ENCODE measurements at places on chromosomes 5 and 9.
A peak's percentile ranks its signal among the peaks of the same experiment; 100 is the strongest.

GRCh38 chr9:102237520-102237919, 499.1 kb upstream of the GRIN3A start:
- no peak for DNase-seq

GRCh38 chr9:129125478-129125877, 14.3 kb downstream of the PTPA start:
- DNase-seq, result no peak

DNA sequence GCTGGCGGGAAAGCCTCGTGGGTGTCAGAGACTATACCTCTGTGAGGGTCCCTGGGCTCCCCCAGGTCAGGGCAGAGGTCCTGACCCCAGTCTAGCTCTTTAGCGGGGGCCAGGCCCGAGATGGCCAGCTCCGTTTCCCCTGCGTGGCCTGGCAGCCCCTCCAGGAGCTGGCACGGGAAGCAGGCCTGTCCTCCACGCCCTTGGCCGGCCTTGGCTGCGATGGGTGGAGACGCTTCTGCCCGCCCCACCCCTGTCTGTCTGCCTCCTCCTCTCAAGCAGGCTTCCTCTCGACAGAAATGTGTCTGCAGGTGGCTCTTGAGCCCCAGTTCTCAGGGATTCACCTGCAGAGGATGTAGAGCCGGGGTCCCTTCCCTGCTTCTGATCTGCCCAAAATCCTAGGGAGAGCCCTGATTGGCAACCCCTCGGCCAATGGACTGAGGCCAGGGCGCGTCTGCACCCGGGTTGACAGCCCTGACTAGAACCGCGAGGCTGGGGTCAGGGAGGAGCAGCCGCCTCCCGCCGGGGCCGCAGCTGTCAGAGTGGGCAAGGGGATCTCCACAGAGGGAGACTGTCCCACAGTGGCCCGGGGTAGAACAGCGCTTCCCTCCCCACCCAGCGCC, 2.6 kb upstream of the GRIN1 start:
- no peak for DNase-seq

DNA sequence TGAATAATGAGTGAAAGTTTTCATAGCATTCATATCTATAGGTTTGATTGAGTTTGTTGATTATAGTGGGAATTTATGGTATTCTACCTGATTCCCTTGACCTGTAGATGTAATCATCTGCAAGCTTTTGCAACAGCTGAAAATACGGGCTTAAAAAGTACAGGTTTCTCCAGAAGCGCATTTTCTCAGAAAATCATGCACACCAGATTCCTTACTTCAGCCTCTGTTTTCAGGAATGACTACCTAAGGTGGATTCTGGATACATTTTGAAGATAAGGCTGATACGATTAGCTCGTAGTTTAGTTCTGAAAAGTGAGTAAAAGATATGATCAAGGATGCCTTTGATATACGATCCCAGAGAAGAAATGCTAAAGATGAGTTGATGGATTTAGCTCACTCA, 694.8 kb upstream of the CDH10 start:
- DNase-seq, result no peak

GRCh38 chr5:143573568-143574170, 170.2 kb upstream of the NR3C1 start:
- no peak for DNase-seq

- DNase-seq, result no peak
Measured at GRCh38 chr9:110298043-110298605, 39.5 kb downstream of the TXNDC8 start.

- DNase-seq, result no peak
Measured at GRCh38 chr9:97703437-97704344, 6.6 kb upstream of the XPA start.

GRCh38 chr5:33068786-33069185, 357.7 kb downstream of the NPR3 start:
- no peak for DNase-seq

DNA sequence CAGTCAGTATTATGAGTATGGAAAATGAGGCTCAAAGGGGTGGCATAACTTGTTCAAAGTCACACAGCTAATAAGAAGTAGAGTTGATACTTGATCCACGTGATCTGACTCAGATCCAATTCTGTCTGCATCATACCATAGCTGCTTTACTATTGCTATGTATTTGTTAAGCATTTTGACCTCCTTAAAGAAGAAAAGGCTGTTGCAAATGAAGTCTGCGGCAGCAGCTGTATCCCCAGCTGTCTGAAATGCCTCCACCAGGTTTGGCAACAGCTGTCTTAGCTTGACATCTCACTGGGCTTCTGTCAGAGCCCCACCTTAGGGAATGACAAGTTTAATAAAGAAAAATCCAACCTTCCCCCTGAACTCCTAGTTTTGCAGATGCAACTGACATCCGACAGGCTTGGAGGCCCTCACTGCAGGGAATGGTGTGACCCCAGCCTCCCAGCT, 75.6 kb upstream of the SLC44A1 start:
- DNase-seq, result peak; percentile 92

- DNase-seq, result peak; percentile 71
Measured at GRCh38 chr9:107404161-107404560, 85.4 kb downstream of the KLF4 start.

- no peak for DNase-seq
Measured at GRCh38 chr9:90086101-90086511, 481.3 kb downstream of the GADD45G start.

DNA sequence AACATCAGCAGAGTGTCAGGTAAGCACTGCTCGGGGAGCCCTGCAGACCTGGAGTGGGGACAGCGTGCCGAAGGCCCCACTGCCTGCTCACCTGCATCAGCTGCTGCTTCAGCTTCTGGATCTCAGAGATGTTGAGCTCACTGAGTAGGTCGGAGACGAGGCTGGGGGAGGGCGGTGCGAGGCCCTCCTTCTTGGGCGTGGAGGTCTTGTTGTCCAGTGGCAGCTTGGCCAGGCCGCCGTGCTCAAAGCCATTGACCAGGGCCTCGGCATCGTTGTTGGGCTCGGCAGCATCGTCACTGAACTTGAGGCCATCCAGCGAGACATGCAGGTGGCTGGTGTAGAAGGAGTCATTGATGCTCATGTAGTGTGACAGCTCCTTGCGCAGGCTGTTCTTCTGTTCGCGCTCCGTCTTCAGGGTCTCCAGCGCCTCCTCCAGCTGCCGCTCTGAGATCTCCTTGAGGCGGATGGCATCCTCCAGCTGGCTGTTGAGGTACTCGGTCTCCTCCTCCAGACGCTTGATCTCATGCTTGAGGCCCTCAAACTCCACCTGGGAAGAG, 44.3 kb downstream of the BICD2 start:
- no peak for DNase-seq

GRCh38 chr5:148387325-148387724, 3.6 kb downstream of the FBXO38 start:
- no peak for DNase-seq

- DNase-seq, result no peak
Measured at GRCh38 chr9:98551511-98552286, 157.0 kb downstream of the GABBR2 start.

DNA sequence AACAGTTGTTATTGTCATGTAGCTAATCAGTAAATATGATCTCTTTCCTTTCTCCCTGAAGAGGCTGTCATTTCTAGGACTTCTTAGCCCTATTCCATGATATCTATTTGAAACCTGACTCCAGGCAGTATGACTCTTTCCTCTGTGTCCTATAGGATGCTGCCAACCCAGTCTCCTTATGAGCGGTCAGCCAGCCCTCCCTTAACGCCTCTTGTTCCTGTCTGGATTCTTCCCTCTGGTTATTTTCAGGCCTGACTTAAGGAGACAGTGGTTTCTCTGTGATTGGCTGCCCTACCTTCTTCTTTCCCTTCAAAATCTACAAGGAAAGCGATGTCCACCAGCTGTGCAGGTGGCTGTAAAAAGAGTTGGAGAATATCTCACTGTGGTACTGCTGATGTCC, 19.4 kb upstream of the C5orf63 start:
- DNase-seq, result no peak

- no peak for DNase-seq
Measured at GRCh38 chr5:14082973-14083372, 60.2 kb upstream of the TRIO start.

DNA sequence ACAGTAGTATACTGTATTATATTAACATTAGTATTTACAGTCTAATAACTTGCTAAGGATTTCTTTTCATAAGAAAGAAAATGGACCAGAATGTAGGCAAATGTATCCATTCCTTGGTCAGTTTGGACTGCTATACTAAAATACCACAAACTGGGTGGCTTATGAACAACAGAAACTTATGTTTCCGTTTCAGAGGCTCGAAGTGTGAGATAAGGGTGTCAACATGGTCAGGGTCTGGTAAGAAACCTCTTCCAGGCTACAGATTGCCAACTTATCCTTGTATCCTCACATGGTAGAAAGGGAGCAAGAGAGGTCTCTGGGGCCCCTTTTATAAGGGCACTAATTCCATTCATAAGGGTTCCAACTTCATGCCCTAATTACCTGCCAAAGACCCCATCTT, 9.2 kb upstream of the ESM1 start:
- DNase-seq, result no peak

GRCh38 chr9:134010310-134011173, 14.7 kb upstream of the BRD3OS start:
- DNase-seq, result no peak

- DNase-seq, result no peak
Measured at GRCh38 chr9:136550439-136551289, 4.8 kb upstream of the NOTCH1 start.

- no peak for DNase-seq
Measured at GRCh38 chr5:167229751-167230150, 1061.7 kb upstream of the WWC1 start.

DNA sequence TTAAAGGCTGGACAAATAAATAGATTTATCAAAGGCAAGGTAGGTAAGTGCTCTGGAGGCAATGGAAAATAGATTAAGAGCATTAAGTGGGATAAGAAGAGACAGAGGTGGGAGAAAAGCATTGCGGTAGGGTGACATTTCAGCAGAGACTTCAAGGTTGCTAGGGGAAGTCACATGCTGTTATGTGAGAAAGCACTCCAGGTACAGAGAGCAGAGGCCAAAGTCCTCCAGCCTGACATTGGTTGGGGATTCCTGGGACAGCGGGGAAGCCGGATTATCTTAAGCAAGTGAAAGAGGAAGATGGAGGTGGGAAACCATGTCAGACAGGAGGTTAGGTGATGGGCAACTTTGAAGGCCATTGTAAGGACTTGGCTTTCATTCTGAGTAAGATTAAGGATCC, 1222.9 kb downstream of the PTPRD start:
- no peak for DNase-seq

- DNase-seq, result no peak
Measured at GRCh38 chr9:133113949-133114885, 6.8 kb downstream of the RALGDS start.

DNA sequence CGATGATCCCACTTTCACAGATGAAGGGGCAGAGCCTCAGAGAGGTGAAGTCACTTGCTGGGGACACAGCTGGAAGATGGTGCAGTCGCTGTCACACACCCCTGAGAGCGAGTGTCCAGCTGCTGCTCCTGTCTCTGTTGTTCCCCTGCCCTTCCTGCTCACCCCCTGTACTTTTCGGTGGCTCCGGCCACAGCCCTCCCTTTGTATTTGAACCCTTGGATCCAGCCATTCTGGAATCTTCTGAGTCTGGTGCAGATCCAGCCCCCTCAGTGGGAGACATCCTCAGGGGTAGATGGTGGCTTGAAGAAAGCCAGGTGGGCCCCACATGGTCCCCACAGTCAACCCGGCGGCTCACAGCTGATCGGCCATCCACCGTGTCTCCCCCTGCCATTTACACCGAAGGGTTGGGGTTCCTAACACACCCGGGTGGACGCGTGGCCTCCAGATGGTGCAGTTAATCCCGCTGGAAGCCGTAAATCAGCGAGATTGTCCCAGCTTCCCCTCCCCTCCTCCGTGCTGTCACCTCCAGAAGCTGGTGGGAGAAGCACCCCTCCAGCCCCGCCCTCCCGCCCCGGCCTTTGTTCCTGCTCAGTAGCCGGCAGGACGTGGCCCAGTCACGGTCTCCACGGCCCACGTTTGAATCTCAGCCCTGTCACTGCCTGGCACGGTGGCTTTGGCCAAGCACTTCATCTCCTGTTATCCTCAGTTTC, 204.8 kb downstream of the C9orf50 start:
- DNase-seq, result no peak

DNA sequence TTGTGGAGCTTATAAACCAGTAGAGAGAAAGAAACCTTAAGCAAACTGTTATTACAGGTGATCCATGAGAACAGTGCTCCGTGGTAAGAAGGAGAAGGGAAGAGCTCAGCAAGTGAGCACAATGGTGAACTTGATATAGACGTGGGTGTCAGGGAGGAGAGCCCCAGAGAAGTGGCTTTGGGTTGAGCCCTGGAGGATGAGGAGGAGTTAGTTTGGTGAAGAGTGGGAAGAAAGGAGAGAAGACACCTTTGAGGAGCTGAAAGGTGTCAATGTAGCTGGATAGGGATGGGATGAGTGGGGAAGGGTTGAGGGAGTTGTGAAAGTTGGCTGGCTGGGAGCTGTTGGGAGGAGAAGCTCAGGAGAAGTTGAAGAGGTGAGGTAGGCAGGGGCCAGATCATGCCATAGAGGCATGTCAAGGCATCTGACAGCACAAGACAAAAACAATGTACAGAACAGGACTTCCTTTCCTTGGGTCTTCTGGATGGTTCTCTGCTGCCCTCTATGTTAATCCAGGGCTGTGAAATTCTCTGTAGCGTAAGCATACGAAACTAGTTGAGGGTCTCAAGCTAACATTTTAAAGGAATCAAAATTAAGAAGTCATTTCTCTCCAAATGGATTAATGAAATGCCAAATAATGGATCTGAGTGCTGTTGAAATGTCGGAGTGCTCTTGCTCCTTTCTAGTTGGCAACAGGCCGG, 501.9 kb downstream of the KDM4C start:
- DNase-seq, result no peak

DNA sequence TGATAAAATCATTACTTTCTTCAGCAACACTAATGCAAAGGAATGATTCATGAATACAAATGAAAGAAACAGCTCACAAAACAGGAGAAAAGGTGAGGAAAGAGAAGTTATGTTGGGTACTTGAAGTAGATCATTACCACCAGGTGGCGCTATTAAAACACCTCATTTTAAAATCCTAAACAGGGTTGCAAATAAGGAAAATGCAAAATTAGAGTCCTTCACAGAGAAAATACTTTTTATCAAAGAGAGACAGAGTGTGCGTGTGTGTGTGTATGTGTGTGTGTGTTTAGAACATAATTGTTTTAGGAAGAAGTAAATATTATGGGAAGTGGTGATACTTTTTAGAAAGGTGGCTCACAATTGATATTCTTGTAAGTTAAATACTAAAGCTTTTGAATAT, 49.5 kb upstream of the CD180 start:
- peak; percentile 69 for DNase-seq

DNA sequence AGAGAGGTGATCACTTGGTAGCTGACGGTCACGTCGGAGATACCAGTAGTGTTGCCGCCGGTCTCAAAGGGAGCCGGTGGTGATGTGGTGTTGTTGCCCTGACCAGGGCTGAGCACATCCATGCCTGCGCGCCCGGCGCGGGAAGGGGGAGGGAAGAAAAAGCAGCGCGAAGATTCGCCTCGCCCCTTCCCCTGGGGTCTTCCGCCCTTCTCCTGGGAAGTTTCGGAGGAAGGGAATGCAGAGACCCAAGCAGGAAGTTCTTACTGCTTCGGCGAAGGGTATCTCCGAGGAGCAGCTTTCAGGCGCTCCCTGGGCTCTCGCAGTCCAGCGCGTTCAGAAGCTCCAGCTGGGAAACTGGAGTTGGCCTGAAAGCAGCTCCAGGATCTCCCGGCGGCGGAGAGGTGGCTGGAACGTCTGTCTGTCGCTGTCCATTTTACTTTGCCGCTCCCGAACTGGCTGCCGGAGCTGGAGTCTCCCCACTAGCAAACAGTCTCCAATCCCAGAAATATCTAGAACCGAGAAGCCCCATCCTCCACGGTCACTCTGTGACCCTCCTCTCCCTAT, 565 bp downstream of the HTR1A start:
- DNase-seq, result no peak

GRCh38 chr5:131355971-131356528, 92.2 kb downstream of the CDC42SE2 start:
- DNase-seq, result no peak
